ENCODE measurements at places on chromosomes 2 and 18.

- no peak for DNase-seq
Observed at GRCh38 chr2:187477051-187477450, 29.0 kb upstream of the CALCRL start.

GRCh38 chr2:99084256-99084655 is 57.3 kb upstream of the C2orf15 start:
- DNase-seq = no peak

DNA sequence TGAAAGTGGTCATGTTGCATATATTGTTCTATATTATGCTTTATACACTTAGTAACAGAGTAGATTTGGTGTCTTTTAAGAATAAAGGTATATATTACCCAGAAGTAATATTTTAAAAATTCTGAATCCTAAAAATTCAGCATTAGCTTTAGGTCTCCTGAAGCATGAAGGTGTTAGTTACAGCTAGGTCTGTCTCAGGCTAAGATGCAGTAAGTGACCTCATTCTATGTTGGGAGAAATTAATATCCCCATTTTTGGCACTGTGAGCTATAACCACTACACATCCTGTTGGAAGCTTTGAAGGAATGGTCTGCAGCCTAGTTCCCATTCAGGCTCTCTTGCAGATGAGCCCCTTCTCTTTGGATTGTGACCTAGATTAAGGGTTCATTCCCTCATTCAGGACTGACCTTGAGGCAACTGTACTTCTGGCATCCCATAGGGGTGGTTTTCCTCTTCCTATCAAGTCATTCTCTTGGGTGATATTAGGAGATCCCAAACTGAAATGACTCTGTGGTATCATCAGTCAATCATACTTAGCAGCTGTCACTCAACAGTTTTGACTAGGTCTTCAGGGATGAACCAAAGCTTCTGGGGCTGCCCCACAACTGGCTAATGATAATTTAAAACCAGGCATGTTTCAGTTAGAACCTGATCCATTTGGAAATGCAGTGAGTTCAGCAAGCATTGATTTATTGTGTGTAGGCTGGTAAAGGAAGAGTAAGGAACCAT is 117.7 kb downstream of the GPD2 start:
- DNase-seq = no peak

GRCh38 chr2:178927173-178927572 is 120.0 kb upstream of the TTN start:
- no peak for DNase-seq

DNA sequence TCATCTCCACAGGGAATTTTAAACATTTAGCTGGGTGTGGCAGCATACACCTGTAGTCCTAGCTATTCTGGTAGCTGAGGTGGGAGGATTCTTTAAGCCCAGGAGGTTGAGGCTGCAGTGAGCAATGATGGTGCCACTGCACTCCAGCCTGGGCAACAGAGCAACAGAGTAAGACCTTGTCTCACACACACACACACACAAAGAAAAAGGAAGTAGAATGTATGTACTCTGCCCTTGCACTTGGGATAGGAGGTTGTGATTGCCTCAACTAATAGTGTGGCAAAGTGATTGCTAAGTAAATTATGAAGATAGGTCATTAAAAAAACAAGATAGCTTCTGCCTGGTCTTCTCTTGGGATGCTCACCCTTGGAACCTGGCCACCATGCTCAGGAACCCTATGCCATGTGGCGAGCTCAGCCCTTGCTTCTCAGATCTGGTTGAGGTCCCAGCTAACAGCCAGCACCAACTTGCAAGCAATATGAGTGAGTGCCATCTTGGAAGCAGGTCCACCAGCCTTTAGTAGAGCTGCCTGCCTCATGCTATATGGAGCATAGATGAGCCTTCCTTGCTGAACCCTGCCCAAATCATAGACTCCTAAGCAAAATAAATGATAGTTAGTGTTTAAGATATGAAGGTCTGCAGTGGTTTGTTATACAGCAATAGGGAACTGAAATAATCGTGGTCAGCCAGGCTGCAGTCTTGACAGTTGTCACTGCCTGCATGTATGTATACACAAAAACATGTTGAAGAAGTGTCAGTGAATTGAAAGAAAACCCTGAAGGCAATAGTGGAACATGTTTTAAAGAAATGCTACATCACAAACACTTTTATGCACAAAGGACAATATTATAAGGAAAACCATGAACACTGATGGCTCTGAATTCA is 30.1 kb upstream of the PNO1 start:
- DNase-seq = no peak

GRCh38 chr2:222904557-222905258 is 43.9 kb downstream of the ACSL3 start:
- no peak for DNase-seq

DNA sequence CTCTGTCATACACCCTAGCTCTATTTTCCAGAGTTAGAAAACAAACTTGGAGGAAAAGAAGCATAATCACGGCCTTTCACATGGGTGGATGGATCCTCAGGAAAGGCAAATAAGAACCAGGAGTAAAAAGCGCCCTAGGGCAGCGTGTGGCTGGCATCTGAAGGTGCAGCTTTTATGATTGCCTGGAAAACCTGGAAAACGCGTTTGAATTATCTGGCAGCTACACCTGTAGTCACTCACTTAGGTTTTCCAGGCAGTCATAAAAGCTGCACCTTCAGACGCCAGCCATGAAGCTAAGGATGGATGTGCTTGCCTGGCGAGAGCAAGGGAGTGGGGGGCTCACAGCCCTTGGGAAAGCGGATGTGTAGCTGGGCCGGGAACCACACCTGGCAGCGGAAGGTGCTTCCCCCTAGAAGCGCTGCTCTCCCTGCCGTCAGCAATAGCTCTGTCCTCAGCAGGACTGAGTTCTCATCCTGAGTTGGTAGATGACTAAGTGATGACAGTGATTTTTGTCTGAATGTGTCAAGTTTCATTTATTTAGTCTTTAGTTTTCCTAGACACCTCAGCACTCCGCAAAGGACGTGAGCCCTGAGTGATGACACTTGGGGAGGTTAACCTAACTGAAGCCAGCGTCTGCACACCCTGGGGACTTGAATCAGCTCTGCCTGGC is 82.0 kb downstream of the DCDC2C start:
- no peak for DNase-seq

DNA sequence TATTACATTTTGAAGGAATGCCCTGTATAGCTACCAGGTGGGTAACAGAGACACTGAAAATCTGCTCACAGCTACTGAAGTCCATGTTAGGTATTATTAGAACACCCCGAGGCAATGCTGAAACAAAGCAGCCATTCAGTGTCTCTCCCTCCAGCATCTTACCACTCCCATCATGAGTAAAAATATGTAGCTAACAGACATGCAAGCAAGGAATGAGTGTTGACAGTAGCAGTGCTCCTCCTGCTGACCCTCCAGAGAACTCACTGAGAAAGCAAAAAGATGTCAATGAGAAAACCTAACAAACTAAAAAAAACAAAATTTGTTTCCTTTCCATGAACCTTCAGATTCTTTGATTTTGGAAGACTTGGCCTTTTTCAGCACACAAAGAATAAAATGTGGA is 393.9 kb downstream of the LRRTM1 start:
- no peak for DNase-seq

GRCh38 chr18:76491473-76491775 is 3.6 kb downstream of the ZNF516 start:
- no peak for DNase-seq

DNA sequence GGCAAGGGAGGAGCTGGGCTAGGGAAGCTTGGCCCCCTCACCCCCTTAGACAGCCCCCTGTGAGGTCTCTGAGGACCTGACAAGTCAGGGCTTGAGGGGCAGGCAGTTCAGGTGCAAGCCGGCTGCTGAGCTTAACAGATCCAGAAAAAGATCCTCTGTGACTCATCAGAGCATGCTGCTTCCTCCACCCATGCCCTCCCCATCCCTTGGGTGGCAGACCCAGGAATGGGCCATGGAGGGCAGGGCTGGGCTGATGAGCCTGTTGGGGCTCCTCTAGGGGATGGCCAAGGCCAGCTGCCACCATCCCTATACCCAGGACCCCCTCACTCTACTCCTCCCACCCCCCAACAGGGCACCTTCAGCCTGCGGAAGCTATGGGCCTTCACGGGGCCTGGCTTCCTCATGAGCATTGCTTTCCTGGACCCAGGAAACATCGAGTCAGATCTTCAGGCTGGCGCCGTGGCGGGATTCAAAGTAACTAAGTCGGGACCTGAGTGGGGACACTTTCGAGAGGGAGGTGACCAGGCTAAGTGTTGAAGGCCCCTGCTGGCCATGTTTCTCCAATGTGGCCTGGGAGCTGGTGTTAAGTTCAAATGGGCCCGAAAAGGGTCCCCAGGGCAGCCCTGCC is 1.9 kb downstream of the SLC11A1 start:
- DNase-seq = no peak

DNA sequence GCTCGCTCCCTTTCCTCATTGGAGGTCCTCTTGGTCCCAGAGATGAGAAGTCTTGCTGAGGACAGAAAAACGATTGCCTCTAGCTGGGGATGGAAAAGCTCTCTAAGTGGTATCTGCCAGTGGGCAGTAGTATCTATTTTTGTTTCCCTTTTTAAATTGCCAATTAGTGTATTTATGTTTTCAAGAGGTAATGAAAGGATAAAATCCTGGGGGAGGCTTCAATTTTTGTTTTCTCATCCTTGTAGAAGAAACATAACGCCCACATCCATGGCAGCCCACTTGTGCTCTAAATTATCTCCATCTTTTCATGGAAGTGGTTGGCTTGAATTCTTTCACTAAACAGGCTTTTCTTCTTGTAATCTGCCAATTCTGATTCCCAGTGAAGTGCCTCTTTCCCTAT is 14.3 kb downstream of the ANKRD29 start:
- no peak for DNase-seq

DNA sequence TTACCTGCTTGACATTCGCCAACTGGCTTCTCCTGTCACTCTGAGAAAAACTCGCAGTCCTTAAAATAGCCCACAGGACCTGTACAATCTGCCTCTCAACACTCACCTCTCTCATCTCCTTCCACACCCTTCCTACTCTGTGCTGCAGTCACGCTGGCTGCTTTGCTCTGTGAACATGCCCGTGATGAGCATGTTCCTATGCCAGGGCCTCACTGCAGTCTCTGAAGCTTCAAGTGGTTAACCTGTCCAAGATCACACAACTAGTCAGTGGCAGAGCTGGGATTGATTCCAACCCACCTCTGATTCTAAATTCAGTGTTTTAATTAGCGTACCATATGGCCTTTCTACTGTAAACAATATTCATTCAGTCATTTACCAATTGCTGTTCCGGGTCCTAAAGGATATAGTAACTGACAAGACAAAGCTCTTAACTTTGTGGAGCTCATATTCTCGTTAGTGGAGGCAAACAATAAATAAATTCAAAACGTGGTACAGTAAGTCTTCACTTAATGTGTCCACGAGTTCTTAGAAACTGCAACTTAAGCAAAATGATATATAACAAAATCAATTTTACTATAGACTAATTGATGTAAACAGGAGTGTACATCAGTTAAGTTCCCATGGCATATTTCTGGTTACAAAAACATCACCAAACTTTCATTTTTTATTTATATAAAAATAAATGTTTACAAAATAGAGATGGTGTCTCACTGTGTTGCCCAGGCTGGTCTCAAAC is 38.9 kb upstream of the FBXO11 start:
- DNase-seq = no peak

GRCh38 chr2:194925742-194926141 is 731.3 kb upstream of the SLC39A10 start:
- no peak for DNase-seq

DNA sequence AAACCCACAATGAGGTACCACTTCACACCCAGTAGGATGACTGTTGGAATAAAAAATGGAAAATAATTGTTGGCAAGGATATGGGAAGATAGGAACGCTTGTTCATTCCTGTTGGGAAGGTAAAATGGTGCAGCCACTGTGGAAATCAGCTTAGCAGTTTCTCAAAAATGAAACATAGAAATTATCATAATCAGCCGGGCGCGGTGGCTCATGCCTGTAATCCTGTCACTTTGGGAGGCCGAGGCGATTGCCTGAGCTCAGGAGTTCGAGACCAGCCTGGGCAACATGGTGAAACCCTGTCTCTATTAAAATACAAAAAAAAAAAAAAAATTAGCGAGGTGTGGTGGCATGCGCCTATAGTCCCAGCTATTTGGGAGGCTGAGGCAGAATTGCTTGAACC is 23.4 kb downstream of the AMER3 start:
- no peak for DNase-seq

DNA sequence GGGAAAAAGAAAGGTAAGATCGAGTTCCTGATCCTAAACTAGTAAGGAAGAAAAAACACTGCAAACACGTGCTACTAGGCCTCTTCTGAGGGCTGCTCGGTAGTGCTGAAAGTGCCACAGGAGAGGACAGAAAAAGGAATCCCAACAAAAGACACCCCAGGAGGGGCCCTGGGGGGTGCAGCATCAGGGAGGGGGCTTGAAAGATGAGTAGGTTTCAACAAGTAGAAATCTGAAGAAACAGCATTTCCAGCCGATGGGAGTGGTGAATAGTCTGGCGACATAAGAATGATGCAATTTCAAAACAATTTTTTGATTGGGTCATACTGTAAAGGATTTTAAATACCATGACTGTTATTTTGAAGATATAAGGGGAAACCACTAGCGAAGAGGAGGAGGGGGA is 98.6 kb downstream of the NOL10 start:
- no peak for DNase-seq

GRCh38 chr2:85541753-85542457 is 2.9 kb downstream of the MAT2A start:
- no peak for DNase-seq

DNA sequence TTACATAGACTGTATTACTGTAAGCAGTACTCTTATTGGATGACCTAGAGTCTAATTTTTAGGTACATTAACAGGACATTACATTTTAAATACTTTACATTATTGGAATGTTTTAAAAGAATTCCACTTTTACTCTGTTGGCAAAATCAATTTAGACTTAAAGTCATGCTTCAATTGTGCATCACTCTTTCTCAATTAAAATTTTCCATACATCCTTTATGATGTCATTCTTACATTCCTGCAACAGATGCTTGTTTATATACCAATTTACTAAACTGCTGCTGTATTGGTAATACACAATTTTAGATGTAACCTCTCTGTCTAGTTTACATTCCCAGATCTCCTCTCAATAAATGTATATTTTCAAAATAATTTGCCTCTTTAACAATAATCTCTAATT is 440.1 kb downstream of the ZEB2 start:
- no peak for DNase-seq

DNA sequence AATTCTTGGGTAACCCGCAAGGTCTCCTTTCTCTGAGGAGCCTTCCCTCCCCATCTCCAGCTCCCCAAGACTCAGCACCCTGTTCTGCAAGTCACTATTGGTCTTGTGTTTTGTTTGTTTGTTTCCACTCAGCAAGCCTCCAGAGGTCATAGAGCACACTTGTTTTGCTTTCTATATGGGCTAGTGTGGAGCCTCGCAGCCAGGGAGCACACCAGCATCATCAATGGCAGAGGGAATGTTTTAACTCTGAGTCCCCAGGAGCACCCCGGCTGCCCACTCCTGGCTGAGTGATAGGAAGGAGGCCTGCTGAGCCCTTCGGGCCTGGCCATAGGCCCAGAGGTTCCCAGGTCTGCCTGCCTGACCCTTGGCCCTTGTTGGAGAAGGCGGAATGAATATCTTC is 36.6 kb downstream of the GLI2 start:
- no peak for DNase-seq

GRCh38 chr18:48300463-48300961 is 108.7 kb downstream of the ZBTB7C start:
- no peak for DNase-seq

- DNase-seq = no peak
Observed at GRCh38 chr2:234395891-234396420, 100.9 kb downstream of the ARL4C start.

Data from stimulated activated CD8-positive, alpha-beta memory T cell treated with anti-CD3 and anti-CD28 coated beads, Interleukin-7, amount 100 ng/mL, for 24 hours (primary cell).